ENCODE measurements at places on chromosomes 3 and 15.
A peak's percentile ranks its signal among the peaks of the same experiment; 100 is the strongest.

DNA sequence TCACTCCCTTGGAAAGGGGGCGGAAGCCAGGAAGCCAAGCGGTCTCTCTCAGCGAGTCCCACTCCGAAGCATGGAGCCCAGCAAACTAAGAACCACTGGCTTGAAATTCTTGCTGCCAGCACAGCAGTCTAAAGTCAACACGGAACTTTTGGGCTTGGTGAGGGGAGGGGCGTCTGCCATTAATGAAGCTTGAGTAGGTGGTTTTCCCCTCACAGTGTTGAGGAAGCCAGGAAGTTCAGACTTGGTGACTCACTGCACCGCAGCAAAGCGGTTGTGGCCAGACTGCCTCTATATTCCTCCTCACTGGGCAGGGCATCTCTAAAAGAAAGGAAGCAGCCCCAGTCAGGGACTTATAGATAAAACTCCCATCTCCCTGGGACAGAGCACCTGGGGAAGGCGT, 665.4 kb upstream of the CBLB start:
- peak; percentile 73 for DNase-seq

- DNase-seq = no peak
These were observed 342.7 kb downstream of the PTPRG start for GRCh38 chr3:61903931-61904657.

DNA sequence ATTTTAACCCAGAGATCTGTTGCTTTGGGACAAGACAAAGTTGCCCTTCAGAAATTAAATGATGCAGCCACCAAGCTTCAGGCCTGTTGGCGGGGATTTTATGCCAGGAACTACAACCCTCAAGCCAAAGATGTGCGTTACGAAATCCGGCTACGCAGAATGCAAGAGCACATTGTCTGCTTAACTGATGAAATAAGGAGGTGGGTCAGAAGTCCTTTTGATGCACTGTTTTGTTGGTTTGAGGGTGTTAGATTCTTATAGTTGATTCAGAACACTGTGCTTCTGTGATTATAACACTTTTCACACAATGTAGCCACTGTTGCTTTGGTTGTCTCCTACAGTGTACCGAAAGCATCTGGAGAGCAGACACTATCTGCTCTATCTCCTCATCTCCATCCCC, 20.8 kb upstream of the NXPE3 start:
- no peak for DNase-seq

GRCh38 chr3:102510663-102511062, 75.8 kb downstream of the ZPLD1 start:
- DNase-seq = no peak

DNA sequence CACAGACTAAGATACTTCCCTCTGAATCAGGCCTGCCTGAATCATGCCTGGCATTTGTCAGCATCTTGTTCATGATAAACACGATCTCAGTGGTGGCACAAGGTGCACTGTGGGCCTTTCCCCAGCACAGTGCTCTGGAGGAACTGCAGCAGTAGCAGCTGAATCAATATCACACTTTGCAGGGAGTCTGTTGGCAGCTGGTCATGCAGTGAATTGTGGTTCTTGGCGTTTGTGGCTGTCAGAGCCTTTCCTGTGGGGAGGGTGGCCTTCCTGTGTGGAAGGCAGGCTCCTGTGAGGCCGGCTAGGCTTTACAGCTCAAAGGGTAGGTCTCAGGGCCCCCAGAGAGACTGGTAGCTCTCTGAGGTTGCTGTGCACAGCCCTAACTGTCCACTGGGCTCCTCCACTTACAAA, 54.4 kb upstream of the TLE3 start:
- DNase-seq = peak; percentile 16

- DNase-seq = no peak
These were observed 328.5 kb upstream of the GOLIM4 start for GRCh38 chr3:168424059-168424734.

GRCh38 chr15:39444735-39445470, 136.0 kb upstream of the THBS1 start:
- DNase-seq = no peak

DNA sequence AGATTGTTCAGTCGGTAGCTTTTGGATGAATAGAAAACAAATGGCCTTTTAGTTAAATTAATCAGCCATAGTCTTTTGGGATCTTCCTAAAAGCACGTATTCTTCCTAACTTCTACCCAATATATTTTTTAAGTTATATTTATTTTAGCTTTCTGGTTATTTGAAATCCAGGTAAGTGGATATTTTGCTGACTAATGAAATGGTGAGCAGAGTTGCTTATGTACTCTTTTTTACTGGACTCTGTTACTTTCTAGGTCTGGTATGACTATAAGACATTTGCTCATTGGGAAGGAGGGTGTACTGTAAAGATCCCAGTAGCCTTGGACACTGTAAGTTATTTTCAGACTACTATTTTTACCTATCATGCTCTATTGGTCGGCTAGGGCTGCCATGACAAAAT, 13.8 kb upstream of the CAPN3 start:
- no peak for DNase-seq

DNA sequence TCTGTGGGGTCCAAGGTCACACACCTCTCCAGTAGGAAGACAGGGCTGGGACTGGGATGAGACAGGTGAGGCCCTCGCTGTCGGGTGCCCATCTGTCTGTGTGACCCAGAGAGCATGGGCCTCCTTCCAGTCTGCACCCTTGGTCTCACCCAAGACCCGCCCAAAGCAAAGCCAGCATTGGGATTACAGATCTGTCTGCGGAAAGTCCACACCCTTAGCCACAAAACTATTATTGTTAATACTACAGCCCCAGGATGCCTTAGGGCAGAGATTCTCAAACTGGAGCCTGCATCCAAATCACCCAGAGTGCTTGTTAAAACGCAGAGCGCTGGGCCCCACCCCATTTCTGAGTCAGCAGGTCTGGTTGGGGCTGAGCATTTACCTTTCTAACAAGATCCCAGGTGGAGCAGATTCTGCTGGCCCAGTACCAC, 58.5 kb upstream of the ZNF148 start:
- DNase-seq = no peak

- DNase-seq = no peak
These were observed 18.6 kb downstream of the CRYGS start for GRCh38 chr3:186525369-186526255.

GRCh38 chr3:188389711-188390342, 235.9 kb downstream of the LPP start:
- peak; percentile 60 for DNase-seq

GRCh38 chr3:120352017-120352416, 2.9 kb upstream of the LRRC58 start:
- no peak for DNase-seq

DNA sequence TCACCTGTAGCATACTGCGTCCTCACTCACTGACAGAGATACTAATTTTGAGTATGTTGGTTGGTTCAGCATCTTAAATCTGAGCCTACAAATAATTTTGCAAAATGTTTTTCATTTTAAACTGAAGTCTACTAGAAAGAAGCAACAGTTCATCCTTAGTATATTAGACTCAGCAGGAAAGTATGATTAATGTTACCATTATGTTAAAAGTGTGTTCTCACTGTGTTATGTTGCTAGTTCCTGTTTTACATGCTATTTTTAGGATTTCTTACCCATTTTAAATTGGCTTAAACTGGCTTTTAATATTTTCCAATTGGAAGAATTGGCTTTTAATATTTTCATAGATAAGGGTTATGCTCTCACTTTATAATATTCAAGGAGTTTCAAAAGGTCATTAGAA, 25.7 kb downstream of the ACKR4 start:
- DNase-seq = no peak

- DNase-seq = no peak
These were observed 672 bp upstream of the KY start for GRCh38 chr3:134651347-134652041.

DNA sequence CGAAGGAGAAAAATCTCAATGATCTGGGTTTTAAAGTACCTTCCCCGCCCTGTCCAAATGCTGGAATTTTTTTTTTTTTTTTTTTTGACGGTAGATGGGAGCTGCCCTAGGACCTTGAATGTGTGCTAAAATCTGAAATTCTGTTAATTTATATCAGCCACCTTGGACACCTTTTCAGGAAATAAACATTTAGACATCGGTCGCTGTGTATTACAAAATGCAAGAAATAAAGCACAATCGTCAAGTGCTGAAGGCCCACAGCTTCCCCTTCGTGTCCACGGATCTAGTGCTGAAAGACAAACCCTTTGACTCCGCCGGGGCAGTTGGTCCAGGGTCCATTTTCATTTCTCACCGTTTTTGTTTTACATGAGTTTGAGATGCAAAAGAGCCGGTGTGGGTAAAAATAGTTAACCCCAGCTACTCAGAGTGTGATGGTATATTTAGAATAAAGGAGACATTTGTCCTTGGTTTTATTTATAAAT, 90.2 kb upstream of the CHD2 start:
- peak; percentile 59 for DNase-seq

DNA sequence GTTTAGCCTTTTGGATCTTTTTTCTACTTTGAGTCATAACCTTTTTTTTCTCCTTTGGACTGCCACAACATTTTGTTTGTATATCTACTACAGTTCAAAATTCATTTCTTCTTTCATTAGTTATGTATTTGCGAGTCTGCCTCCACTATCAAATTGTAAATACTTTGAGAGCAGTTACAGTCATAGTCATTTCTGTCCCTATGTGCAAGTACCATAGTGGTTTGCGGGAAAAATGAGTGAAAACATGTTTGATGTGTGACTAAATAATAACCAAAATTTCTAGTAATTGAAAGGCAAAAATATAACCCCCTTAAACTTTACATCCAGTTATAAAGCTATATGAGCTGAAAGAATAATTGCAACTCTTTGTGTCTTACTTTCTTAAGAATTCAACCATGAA, 45.8 kb upstream of the CCDC50 start:
- peak; percentile 30 for DNase-seq

DNA sequence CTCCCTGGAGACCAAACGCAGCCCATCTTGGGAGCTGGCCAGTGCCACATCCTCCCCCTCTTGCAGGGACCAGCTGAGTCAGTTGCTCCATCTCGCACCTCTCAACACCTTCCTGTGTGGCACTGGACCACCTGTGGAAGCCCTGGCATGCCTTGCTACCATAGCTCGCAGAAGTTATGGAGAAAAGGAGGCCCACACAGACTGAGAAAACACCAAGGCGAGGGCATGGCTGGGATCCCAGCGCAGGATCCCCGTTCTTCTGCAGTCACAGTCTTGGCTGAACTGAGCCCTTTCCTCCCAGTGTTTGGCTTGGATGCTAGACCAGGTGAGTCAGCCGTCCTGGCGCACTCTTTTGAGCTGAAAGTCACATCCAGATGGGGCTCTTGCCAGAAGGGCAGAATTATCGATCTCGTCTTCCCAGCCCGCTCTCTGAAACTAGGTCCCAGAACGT, 46.9 kb downstream of the CHRD start:
- DNase-seq = no peak

- no peak for DNase-seq
These were observed 2.6 kb downstream of the ITIH1 start for GRCh38 chr3:52779837-52780585.

- DNase-seq = no peak
These were observed 71.0 kb upstream of the ARHGEF26 start for GRCh38 chr3:154050216-154050615.

DNA sequence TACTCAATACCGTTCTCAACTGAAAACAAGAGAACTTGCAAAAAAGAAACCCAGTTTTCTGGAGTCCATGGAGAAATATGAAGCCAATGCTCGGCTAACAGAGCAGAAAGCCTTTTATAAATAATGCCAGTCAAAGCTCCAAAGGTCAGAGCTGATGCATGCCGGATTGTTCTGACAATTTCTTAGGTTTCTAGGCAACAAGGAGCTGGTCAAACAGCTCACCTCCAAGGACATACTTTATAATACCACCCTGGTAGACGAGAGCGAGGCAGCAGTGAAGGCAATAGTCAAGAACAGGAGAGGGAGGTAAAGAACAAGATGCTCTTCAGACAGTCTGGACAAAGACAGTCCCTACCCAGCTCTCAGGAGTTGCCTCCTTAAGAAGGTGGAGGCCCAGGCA, 111.1 kb downstream of the UBE3A start:
- no peak for DNase-seq

DNA sequence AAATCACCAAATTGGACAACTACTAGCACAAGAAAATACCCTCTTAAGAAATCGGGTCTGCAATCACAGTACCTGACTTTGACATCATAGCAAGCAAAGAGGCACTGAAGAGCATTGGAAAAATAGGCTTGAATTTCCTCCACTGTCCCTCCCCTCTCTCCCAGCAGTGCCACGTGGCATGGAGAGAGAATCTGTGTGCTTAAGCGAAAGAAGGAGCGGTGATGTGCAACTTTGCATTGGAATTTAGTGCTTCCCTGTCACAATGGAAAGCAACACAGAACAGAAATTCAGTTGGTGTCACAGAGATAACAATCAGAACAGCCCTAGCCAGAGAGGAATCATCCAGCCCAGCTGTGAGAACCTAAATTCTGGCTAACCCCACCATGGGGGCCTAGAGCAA, 207.5 kb upstream of the SLITRK3 start:
- DNase-seq = no peak
